Nasal cavity respiratory epithelium epithelial cell of viscerocranial mucosa (primary cell): ENCODE measurements at places on chromosomes 13 and 19. TPM values are rescaled to one million over a fixed set of nuclear protein-coding genes. Genes with fewer than 3 reads are reported as not detected.

Gene CAPN12
- 2.3 and 3.1 TPM in 2 replicates for total RNA-seq

Gene THAP8
- 2.4 and 2.8 TPM in 2 replicates for total RNA-seq

Gene ERICH4
- not detected in 2 replicates for total RNA-seq

Gene NBEA
- total RNA-seq: under 0.01 and 3.7 TPM in 2 replicates

Gene CDC42EP5
- total RNA-seq: 17.7 and 24.6 TPM in 2 replicates

Gene ATP4A
- not detected in 2 replicates for total RNA-seq

Gene ANKLE1
- 0.64 and 0.68 TPM in 2 replicates for total RNA-seq

Gene ZNF534
- total RNA-seq: under 0.01 and 0.07 TPM in 2 replicates

Gene SIGLEC9
- total RNA-seq: not detected in 2 replicates

Gene GPATCH1
- 6.5 and 9.4 TPM in 2 replicates for total RNA-seq

Gene LENG9
- total RNA-seq: 11.4 and 13.7 TPM in 2 replicates

Gene SERTM1
- not detected in 2 replicates for total RNA-seq

Gene KIR2DL1
- not detected in 2 replicates for total RNA-seq

Gene ZNF846
- 6.8 and 14.2 TPM in 2 replicates for total RNA-seq

Gene RAB20
- 3.1 and 5.3 TPM in 2 replicates for total RNA-seq

Gene ADPRHL1
- total RNA-seq: 1.0 and 1.9 TPM in 2 replicates

Gene KLK11
- total RNA-seq: 17.4 and 29.0 TPM in 2 replicates

Gene FAAP24
- 1.00 and 1.0 TPM in 2 replicates for total RNA-seq

Gene U2AF1L4
- total RNA-seq: 9.1 and 12.6 TPM in 2 replicates

Gene PPP1R37
- total RNA-seq: 16.1 and 35.8 TPM in 2 replicates

Gene ZNF850
- total RNA-seq: 1.4 and 2.2 TPM in 2 replicates

Gene SPC24
- 0.34 and 0.43 TPM in 2 replicates for total RNA-seq

Gene CCNE1
- total RNA-seq: 8.2 and 10.1 TPM in 2 replicates

Gene NOVA2
- total RNA-seq: not detected in 2 replicates

Gene SBSN
- total RNA-seq: 16.5 and 67.3 TPM in 2 replicates

Gene NLRP12
- total RNA-seq: under 0.01 and 0.07 TPM in 2 replicates

Gene ZNF99
- not detected in 2 replicates for total RNA-seq

Gene ZNF175
- 1.4 and 3.2 TPM in 2 replicates for total RNA-seq

Gene C13orf42
- not detected in 2 replicates for total RNA-seq

Gene OSCAR
- total RNA-seq: 0.07 and 1.0 TPM in 2 replicates

Gene CCL25
- not detected in 2 replicates for total RNA-seq

Gene VSTM2B
- not detected in 2 replicates for total RNA-seq
